ENCODE measurements at places on chromosomes 1 and 21.
A peak's percentile ranks its signal among the peaks of the same experiment; 100 is the strongest.

DNA sequence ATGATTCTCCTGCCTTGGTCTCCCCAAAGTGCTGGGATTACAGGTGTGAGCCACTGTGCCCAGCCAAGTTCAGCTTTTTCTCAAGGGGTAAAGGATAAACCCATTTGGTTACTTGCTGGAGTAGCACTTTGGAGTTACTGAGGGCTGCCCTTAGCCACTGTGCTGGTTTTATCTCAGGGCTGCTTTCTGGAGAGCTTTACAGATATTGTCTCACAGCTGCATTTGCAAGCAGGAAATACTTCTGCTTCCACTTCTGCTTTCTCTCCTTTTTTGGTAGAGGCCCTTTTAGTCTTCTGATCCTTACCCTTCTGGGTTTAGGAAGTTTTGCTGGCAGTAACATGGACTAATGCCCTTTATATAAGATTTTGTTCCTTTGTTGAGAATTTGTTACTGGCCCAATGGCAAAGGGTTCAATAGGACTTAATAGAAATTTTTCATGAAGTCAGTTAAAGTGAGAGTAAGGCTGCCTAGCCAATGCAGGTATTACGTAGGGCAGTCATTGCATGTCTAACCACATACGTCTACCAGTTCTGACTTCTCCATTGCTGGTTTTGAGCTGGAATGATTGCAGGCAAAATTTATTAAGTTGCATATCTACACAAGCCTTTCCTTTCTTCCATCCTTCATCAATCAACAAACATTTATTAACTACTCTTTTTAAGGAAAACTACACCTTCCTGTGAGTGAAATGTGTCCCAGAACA, 24.4 kb downstream of the CAP1 start:
- no peak for DNase-seq

GRCh38 chr1:246142320-246142893, 364.7 kb downstream of the SMYD3 start:
- DNase-seq = peak; percentile 34

- DNase-seq = no peak
Observed at GRCh38 chr1:93601686-93602085, 80.0 kb downstream of the BCAR3 start.

DNA sequence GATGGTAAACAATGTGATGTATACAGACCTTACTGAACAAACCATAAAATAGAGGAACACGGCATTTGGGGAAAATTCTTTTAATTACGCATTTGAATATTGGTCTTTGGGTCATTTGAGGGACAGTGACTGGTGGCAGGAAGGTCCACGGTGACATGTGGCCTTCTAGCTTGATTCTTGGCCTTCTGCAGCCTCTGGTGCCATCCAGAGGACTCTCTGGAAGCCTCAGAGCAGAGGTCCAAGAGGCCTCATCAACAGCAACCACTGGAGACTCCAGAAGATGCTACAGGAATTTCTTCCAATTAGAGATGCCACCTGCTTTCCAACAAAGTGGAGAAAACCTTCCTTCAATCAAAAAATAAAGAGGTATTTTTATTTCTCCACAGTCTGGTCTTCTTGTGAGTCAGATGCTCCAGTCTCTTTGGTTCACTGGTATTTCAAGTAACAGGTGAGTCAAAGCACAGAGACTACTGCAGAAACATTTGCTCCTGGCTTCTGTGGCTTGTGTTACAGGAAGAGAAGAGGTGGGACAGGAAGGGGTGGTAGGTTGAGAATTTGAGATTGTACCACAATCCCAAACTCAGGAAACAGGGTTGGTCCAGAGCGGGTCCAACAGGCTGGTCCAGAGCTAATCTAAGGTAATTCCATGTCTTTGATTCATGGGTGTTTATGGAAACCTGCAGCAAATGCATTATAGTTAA, 2.7 kb upstream of the F5 start:
- no peak for DNase-seq

DNA sequence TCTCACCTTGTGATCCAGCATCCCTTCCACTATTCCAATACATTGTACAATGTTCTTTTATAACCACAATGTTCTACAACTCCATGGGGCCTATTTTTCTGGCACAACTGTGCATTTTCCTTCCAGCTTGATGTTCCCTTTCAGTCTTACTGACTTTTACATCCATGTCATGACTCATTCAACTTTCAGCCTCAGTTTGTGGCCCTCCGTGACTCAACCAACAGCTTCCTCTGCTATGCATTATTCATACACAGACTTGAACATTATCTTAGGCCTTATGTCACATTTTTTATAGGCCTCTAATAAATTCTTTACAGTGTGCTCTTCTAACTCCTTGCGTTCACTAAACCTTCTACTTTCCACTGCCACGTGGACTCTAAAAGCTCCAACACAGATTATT, 119.4 kb upstream of the PRMT6 start:
- DNase-seq = no peak

DNA sequence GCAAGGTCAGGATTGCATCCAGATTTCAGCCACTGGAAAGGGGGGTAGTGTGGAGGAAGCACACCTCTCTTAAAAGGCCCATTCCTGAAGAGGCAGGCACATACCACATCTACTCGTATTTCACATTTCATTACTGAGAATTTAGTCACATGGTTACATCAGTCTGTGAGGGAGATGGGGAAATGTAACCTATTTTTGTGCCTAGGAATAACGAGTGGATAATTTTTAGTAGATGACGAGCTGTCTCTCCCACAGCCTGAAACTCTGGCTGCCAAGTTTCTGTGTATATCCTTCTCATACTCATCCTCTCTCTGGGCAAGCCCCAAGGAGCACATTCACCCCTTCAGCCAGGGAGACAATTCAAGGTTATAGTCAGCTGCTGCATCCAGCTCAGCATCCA, 10.3 kb upstream of the C21orf91 start:
- no peak for DNase-seq
